Psoas muscle (tissue), 8 donors: ENCODE measurements at places on chromosomes 2 and 18.
A peak's percentile ranks its signal among the peaks of the same experiment; 100 is the strongest.

GRCh38 chr2:223856021-223856420 is 18.6 kb upstream of the AP1S3 start:
- no peak overlapping the region for H3K4me3 ChIP-seq
- DNase-seq = no peak
- no peak overlapping the region for H3K27ac ChIP-seq
- H3K36me3 ChIP-seq = no peaks in the 10 kb centered on the region
- no peaks in the 10 kb centered on the region for H3K4me1 ChIP-seq

- no peaks in the 10 kb centered on the region for H3K36me3 ChIP-seq
- no peak overlapping the region for H3K4me3 ChIP-seq
- DNase-seq = no peak
- no peak overlapping the region for H3K27ac ChIP-seq
- H3K27me3 ChIP-seq = no peaks in the 10 kb centered on the region
Measured at GRCh38 chr2:72128843-72129227, 18.8 kb downstream of the CYP26B1 start.

DNA sequence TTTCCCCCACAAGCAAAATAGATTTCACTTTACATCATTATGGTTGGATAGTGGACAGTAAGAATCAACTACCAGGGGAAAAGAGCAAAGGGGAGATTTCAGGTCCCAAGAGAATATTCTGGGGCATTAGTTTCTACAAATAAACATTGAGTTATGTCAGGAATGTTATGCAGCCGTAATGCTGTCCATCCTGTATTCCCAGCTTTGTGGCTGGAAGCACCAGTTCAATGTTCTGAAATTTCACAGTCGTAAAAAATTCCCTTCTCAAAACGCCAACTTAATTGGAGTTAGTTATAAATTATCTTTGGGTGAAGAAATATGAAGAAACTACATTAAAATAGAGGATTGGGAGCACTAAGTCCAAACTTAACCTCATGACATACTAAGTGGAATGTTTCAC is 141.5 kb upstream of the FIGN start:
- H3K27ac ChIP-seq = no peak overlapping the region
- DNase-seq = no peak
- no peaks in the 10 kb centered on the region for H3K4me1 ChIP-seq

DNA sequence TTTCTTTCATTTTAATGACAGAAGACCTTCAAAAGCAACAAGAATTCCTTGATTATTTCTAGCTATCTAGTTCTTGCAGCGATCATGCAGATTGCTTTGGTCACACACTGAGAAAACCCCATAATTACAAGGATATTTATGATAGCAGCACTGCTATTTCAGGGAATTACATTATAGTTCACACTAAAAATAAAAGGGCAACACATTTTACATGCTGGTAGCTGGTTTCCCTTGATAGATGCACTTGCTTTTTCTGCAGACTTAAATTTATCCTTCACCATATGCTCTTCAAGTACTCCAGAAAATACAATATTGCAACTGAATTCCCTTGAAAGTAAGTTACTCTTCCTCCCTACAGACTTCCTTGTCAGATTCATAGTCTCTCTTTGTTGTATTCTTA is 751.1 kb downstream of the CCDC85A start:
- H3K27me3 ChIP-seq = no peaks in the 10 kb centered on the region
- DNase-seq = no peak
- no peak overlapping the region for H3K4me3 ChIP-seq
- no peaks in the 10 kb centered on the region for H3K4me1 ChIP-seq
- H3K36me3 ChIP-seq = no peaks in the 10 kb centered on the region
- no peak overlapping the region for H3K27ac ChIP-seq

DNA sequence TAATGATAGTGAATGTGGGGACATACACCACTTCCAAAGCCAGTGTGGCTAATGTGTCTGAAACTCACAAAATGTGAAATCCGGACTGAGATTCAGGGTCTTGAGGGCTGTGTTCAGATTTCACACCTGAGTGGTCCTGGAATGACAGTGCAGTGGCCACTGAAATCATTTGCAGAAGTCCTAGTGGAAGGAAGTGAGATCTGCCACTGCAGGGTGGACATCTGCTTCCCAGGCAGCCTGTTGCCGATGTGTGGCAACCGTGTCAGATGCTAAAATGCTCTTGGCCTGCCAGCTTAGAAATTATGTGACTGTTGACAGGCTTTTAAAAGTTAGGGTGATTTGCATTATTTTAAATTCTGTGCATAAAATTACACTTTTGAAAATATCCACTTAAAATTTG is 77.8 kb upstream of the TMEM200C start:
- DNase-seq = no peak
- no peaks in the 10 kb centered on the region for H3K36me3 ChIP-seq
- no peaks in the 10 kb centered on the region for H3K4me1 ChIP-seq
- no peak overlapping the region for H3K27ac ChIP-seq

GRCh38 chr2:198315791-198316630 is 511.6 kb downstream of the PLCL1 start:
- H3K36me3 ChIP-seq = no peaks in the 10 kb centered on the region
- no peaks in the 10 kb centered on the region for H3K4me1 ChIP-seq
- no peaks in the 10 kb centered on the region for H3K27me3 ChIP-seq
- no peak for DNase-seq
- H3K4me3 ChIP-seq = no peak overlapping the region

DNA sequence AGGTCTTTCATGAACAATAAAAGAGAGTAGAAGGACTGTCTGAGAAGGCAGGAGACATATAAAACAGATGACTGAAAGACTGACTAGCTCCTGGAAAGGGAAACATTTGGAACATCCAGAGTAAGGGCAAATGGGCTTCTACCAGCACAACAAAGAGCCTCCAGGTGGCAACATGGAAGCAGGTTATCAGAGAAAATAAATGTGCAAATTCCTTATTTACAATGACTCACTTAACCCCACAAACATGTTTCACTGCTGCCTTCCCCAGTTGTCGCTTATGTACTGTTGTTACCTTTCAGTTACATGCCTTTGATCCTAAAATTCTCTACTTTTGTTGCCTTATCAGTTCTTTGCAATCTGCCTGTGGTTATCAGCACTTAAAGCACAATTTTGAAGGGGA is 117.0 kb downstream of the HIBCH start:
- no peak overlapping the region for H3K4me3 ChIP-seq
- H3K4me1 ChIP-seq = no peaks in the 10 kb centered on the region
- H3K27ac ChIP-seq = no peak overlapping the region
- DNase-seq = no peak

DNA sequence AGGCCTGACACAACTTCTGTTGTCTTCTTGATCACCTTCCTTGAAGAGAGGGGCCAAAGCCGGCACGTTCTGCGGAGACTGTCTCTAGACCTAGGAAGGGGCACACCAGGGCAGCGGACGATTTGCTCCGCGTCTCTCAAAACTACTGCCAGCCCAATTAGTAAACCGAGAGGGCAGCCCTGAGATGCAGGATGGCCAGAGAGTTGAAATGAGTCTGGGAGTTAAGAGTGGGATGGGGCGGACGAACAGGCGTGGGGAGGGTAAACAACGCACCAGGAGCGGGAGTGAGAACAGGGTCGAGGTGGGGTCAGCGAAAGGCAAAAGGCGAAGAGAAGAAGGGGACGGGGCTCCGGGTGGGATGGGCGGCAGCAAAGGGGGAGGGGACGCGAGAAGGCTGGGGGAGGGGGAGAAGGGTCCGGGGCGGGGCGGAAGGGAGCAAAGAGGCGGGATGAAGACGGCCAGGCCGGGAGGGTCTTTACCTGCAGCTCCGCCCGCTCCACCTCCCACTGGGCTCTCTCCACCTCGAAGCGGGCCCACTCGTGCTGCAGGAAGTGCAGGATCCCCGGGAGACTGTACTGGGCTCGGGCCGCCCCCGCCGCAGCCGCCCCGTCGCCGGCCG is 476 bp downstream of the STRN start:
- peak overlapping the region; percentile 89 for H3K27ac ChIP-seq
- DNase-seq = peak; percentile 57
- H3K27me3 ChIP-seq = no peaks in the 10 kb centered on the region
- H3K4me1 ChIP-seq = peaks cover 22% of the 10 kb centered on the region
- no peaks in the 10 kb centered on the region for H3K36me3 ChIP-seq

DNA sequence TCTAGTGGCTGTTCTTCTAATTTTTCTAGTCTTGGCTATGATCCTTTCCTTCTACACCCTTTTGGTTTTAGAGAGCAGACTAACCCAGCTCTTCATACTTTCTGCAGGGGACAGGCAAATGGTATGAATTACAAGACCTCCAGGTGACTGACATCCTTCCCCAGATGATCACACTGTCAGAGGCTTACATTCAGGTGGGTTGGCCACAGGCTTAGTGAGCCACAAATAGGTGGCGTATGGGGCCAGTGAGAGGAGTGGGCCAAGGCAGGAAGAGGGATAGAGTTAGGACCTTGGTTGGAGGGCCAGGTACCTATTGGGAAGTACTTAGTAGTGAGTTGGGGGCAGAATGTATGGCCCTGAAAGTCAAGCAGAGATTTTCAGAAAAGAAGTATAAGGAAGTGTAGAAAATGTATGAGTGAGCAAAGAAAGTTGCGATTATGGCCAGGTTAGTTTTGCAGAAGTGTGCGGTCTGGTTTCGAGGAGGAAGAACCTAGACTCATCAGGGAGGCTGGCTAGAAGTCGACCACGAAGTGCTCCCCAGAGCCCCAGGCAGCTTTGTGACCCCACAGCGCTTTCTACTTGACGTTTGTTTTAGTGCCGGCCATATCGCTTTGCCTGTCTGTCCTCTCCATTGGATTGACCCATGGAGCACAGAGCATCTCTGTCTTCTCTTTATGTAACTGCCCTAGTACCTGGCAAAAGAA is 20.0 kb downstream of the SFTPB start:
- no peaks in the 10 kb centered on the region for H3K4me1 ChIP-seq
- H3K36me3 ChIP-seq = peaks cover 13% of the 10 kb centered on the region
- H3K4me3 ChIP-seq = no peak overlapping the region
- no peaks in the 10 kb centered on the region for H3K27me3 ChIP-seq

- H3K36me3 ChIP-seq = no peaks in the 10 kb centered on the region
- H3K27ac ChIP-seq = no peak overlapping the region
- no peak for DNase-seq
- H3K4me3 ChIP-seq = no peak overlapping the region
- no peaks in the 10 kb centered on the region for H3K4me1 ChIP-seq
- H3K27me3 ChIP-seq = no peaks in the 10 kb centered on the region
Measured at GRCh38 chr2:191711621-191712020, 33.7 kb downstream of the NABP1 start.
